Caco-2 (cell line): ENCODE measurements at places on chromosomes 6 and 20.
A peak's percentile ranks its signal among the peaks of the same experiment; 100 is the strongest.

- no peak for DNase-seq
Observed at GRCh38 chr6:63947792-63948529, 312.4 kb downstream of the PHF3 start.

GRCh38 chr6:27136978-27137814 is 110.3 kb upstream of the PRSS16 start:
- DNase-seq, result no peak

GRCh38 chr6:47105469-47106178 is 63.5 kb upstream of the ADGRF1 start:
- no peak for DNase-seq

DNA sequence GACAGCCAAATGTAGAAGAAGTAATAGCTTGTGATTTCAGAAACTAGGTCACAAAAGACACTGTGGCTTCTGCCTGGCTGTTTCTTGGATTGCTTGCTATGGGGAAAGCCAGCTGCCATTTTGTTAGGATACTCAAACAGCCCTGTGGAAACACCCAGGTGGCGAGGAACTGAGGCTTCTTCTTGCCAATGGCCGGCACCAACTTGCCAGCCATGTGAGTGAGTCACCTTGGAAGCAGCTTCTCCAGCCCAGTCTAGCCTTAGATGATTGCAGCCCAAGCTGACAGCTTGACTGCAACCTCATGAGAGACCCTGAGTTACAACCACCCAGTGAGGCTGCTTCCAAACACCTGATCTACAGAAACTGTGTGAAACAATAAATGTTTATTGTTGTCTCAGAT is 11.9 kb upstream of the KIAA1755 start:
- peak; percentile 29 for DNase-seq

DNA sequence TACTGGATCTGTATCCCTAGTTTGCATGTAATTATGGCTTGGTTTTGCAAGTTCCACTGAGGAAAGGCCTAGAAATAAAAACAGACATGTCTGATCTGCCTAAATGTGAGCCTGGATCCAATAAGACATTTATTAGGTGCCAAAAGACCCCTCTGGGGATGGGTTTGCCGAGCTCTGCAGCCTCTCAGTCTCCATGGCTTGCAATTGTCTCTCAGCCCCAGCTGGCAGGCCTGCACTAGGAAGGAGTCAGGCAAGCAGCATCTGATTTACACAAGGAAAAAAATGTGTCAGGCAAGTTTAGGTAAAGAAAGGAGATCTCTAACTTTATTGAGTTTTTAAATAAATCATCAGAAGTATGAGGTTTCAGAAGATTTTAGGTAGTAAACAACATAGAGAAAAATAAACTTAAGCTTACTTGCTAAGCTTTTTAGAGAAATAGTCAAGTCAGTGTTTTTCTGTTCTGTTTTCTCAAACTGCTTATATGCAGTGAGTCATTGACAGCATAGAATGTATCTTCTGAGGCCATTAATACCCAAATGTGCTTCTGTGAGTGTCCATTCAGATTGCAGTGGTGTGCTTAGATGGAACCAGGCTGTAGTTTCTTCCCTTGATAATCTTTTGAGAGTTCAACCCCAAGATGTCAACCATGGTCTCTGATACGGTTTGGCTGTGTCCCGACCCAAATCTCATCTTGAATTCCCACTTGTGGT is 121.0 kb downstream of the FHL5 start:
- DNase-seq, result no peak

DNA sequence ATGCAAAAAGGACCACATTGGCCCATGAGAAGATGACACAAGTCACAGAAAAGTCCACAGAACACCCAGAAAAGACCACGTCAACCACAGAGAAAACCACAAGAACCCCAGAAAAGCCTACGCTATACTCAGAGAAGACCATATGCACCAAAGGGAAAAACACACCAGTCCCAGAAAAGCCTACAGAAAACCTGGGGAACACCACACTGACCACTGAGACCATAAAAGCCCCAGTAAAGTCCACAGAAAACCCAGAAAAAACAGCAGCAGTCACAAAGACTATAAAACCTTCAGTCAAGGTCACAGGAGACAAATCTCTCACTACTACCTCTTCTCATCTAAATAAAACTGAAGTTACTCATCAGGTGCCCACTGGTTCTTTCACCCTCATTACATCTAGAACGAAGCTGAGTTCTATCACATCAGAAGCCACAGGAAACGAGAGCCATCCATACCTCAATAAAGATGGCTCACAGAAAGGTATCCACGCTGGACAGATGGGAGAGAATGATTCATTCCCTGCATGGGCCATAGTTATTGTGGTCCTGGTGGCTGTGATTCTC is 11.2 kb downstream of the MUCL3 start:
- DNase-seq, result no peak

GRCh38 chr20:64036346-64037198 is 590 bp downstream of the C20orf204 start:
- DNase-seq, result no peak

- DNase-seq, result no peak
Observed at GRCh38 chr6:7750197-7750596, 24.3 kb downstream of the BMP6 start.

DNA sequence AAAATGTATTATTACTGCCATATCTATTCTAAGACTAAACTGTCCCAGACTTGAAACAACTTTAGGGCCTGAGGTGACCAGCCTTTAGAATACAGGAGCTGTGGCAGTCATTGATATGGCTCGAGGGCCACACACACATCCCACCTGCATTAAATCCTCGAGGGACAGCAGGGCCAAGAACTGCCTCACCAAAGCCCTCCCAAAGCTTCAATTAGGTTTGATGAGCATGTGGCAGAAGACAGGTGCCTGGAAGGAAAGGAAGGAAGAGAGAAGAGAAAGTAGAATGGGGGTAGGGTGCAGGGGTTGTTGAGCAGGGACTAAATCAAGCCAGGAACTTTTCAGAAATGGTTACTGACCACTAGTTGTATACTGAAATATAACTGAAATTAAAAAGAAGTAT is 115.0 kb downstream of the PDSS2 start:
- DNase-seq, result no peak

DNA sequence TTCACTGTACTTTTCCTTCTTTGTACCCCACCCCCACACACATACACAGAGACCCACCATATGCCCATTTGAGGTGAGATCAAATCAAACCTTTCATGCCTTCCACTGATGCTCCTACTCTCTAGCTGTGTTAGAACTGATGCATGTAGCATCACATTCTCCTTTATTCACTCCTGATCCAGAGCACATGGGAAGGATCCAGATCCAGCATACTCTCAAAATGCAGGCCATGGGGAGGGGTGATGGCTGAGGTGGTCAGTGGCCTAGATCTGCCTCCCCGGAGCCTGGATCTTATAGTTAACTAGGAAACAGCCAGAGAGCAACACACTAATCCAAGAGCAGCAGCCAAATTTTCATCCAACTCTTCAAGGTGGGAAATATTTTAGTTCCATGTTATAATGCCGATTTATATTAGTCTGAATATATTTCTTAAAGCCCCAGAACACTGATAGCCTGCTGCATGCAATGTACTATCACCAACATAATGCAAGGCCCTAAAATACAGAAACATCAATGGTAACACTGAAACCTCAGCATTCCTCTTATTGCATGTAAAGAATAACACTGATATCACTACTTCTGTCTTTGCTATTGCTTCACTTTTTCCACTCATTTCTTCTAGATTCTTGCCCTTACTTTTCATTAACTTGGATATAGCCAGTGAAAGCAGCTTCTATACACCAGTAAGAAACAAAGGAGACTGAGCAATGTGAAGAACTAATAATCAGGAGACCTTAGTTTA is 126.8 kb upstream of the BEND6 start:
- DNase-seq, result no peak

- peak; percentile 92 for DNase-seq
Observed at GRCh38 chr6:43798688-43799444, 28.9 kb downstream of the VEGFA start.

DNA sequence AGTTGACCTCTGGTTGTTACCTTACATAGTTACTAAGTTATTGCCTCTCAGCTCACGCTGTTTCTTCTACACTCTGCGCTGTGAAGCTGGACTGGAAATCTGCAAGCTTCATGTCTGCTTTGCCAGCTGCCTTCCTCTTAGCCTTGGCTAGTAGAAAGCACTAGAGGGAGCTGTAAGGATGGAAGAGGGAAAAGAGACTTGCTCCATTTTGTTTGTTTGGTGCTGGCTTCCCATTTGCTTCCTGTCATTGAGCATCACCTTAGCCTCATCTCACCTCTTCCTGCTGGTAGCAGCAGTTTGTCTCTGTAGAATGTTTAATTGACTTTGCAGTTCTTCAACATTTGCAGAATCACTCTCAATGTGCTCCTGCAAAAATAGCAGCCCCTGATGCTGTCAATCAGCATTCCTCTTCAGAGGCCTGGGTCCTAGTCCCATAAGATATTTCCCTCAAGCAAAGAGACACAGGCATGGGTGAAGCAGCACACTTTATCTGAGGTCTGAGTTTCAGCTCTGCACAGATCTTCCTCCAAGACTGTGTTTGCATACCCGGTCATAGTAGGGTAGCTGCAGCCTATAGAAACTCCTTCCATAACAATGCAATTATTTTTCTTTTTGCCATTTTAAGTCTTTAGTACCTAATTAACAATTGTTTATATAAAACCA is 302.2 kb upstream of the EPHA7 start:
- no peak for DNase-seq

- peak; percentile 93 for DNase-seq
Observed at GRCh38 chr20:34522969-34523871, 7.0 kb downstream of the DYNLRB1 start.

DNA sequence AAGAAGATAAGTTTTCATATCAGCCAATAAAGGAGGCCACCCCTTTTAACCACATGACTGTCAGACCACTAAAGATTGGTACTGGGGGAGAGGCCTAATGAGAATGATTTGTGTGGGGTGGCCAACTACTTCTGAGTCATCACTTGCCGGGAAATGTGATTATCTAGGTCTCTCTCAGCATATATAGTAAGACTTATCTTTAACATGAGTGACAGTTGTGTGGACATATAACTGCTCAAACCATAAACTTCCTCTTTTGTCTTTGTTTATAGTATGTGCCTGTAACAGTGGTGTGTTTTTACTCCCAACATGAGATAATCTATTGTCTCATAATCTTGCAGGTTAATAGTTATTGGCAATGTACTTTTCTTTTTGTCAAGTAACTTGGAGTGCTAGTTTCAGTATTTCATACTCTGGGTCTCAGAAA is 312.4 kb downstream of the CDKAL1 start:
- DNase-seq, result no peak

DNA sequence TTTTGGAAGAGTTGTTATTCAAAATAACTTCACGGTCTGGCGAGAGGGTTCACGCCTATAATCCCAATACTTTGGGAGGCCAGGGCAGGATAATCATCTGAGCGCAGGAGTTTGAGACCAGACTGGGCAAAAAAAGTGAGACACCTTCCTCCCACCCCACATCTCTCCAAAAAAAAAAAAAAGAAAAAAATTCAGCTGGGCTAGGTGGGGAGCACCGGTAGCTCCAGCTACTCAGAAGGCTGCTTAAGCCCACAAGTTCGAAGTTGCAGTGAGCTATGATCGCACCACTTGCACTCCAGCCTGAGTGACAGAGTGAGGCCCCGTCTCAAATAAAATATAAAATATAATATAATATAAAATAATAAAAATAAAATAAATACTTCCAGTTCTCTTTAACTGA is 10.4 kb downstream of the OR2B2 start:
- no peak for DNase-seq

GRCh38 chr20:19067986-19068385 is 144.5 kb upstream of the SLC24A3 start:
- DNase-seq, result no peak

DNA sequence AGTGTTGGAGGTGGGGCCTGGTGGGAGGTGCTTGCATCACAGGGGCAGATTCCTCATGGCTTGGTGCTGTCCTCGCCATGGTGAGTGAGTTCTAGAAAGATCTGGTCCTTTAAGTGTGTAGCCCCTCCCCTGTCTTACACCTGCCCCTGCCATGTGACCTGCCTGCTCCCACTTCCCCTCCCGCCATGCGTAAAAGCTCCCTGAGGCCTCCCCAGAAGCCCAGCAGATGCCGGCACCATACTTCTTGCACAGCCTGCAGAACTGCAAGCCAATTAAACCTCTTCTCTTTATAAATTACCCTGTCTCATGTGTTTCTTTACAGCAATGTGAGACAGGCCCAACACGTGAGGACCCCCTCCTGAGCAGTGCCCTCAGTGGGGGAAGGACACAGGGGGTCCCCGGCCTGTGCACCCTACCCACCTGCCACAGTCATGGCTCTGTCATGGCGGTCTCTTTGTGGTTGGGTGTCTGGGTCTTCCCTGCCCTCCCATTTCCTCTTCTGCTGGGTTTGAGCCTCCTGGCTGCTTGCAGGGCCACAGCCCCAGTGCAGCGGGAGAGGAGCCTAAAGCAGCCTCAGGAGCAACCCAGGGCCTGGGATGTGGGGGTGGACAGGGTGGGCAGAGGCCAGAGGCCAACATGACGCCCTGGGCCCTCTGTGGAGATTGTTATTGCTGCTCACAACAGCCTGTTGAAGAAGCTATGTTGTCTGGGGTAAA is 87.2 kb upstream of the QKI start:
- DNase-seq, result peak; percentile 11

GRCh38 chr20:34155836-34156235 is 43.8 kb upstream of the EIF2S2 start:
- DNase-seq, result no peak

GRCh38 chr6:37763413-37763812 is 56.1 kb upstream of the ZFAND3 start:
- no peak for DNase-seq

DNA sequence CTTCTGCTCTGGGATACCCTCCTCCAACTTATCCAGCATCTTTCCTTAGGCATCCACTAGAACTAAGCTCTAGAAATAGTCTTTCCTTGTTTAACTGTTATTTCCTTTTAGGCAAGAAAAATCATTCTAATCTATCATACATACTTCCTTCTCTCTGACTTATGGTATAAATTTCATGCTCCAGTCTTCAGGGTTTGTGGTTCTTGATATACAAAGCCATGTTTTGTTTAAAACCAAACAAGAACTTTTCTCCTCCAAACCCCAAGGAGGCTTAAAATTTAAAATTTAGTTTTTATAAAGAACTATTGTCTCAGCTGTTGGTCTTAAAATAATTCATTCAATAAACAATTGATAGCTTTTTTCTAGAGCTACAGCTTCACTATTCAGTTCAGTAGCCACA is 77.2 kb downstream of the CD164 start:
- no peak for DNase-seq

- no peak for DNase-seq
Observed at GRCh38 chr6:95882371-95882770, 133.4 kb upstream of the FUT9 start.

GRCh38 chr20:13277663-13278295 is 56.7 kb downstream of the ISM1 start:
- no peak for DNase-seq

GRCh38 chr6:38846844-38847243 is 131.7 kb downstream of the DNAH8 start:
- DNase-seq, result no peak

DNA sequence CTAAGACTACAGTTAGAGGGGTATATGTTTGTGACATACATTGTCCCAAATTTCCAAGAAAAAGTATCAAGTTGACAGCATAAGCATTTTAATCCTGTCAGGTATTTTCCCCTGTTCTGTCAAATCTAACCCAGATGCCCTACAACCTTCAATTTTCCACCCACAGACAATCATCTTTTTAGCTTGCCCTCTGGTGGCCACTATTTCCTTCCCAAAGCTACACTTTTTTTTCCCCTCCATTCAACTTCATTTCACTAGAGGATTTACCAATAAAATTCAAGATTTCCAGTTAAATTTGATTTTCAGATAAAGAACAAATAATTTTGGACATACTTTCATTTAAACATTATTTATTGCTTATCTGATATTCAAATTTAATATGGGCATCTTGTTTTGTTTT is 286.6 kb downstream of the TENT5A start:
- peak; percentile 30 for DNase-seq
